Forelimb muscle (tissue), 1 donor: ENCODE measurements at places on chromosomes 1 and 21.

- DNase-seq = no peak
These were observed 200.9 kb downstream of the DISC1 start for GRCh38 chr1:231827337-231828105.

- DNase-seq = no peak
These were observed 57.1 kb downstream of the NMNAT2 start for GRCh38 chr1:183361081-183361480.

DNA sequence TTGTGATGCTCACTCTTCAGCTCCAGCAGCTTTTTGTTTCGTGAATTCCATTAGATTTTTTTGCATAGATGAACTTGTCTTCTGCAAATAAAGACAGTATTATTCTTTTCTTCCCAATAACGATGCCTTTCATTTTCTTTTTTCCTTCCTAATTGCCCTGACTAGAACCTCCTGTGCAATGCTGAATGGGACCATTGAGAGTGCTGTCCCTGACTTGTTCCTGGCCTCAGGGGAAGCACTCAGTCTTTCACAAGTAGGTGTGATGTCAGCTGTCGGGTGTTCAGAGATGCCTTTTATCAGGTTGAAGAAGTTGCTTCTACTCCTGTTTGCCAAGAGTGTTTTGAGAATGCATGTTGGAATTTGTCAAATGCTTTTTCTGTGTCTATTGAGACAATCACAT, 64.3 kb upstream of the ADARB1 start:
- DNase-seq = no peak

DNA sequence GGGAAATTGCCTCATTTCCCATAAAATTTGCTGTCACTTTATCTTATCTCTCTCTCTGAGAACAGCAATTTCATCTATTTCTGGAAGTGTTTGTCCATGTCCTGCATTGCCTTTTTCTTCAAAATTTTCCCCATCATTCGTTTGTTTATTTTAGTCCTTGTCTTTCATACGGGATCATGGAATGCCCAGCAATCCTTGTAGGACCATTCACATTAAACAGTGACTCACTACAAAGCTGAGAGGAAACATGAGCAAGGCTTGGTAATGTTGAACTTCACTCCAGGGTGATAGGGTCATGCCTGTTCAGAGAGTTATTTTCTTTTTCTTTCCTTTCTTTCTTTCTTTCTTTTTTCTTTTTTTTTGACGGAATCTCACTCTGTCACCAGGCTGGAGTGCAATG, 32.2 kb upstream of the HNRNPU start:
- DNase-seq = no peak

- no peak for DNase-seq
These were observed 1.2 kb downstream of the LURAP1 start for GRCh38 chr1:46204406-46204742.

GRCh38 chr1:169271098-169271497, 96.5 kb downstream of the NME7 start:
- DNase-seq = peak; percentile 14

- no peak for DNase-seq
These were observed 71.7 kb upstream of the SIM2 start for GRCh38 chr21:36627242-36627641.

- no peak for DNase-seq
These were observed 147.7 kb downstream of the RERE start for GRCh38 chr1:8669606-8670335.

- DNase-seq = no peak
These were observed 586.1 kb upstream of the ZP4 start for GRCh38 chr1:238476841-238477240.

- DNase-seq = no peak
These were observed 9.4 kb downstream of the C1orf174 start for GRCh38 chr1:3890389-3891328.

DNA sequence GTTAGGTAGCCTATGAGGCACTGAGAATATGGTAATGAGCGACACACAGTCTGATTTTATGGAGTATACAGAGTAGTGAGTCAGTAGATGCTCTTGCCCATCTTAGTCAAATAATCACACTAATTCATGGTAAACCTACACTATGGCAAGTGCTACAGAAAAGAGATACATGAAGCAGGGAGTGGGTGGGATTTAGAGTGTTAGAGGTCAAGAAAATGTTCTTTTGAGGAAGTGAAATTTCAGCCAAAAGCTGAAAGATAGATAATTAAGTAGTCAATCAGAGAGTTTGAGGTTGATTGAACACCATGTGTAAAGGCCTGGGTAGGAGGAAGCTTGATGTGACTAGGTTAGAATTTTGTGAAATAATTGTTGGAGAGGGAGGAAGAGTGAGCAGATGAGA, 14.7 kb downstream of the MDM4 start:
- DNase-seq = no peak

GRCh38 chr1:100445565-100445964, 92.4 kb upstream of the GPR88 start:
- no peak for DNase-seq

DNA sequence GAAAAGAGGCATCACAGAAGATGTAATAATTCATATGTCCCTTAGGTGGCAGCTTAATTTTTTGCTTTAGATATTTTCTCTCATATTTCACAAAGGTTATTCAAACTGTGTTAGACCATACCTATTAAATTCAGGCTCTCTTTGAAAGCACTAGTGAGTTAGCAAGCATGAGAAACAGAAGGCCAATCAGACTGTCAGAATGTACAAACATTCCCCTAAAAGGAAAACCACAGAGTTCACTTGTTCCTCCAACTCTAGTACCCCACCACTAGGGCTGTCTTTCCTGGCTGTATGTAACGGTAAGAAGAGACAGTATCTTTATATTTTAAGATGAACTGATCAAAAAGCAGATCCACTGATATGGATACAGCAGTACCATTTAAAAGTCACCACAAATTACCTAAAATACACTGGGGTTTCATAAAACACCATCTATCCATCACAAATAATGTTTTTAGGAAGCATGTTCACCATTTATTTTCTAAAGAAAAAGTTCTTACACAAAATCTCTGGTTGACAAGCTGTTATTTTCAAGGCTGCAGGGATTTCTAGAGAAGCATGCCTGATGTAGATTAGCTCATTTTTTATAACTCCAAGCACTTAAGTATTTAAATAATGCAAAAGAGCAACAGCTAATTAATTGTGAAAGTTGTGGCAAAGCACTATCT, 1.8 kb downstream of the ARPC5 start:
- DNase-seq = no peak

DNA sequence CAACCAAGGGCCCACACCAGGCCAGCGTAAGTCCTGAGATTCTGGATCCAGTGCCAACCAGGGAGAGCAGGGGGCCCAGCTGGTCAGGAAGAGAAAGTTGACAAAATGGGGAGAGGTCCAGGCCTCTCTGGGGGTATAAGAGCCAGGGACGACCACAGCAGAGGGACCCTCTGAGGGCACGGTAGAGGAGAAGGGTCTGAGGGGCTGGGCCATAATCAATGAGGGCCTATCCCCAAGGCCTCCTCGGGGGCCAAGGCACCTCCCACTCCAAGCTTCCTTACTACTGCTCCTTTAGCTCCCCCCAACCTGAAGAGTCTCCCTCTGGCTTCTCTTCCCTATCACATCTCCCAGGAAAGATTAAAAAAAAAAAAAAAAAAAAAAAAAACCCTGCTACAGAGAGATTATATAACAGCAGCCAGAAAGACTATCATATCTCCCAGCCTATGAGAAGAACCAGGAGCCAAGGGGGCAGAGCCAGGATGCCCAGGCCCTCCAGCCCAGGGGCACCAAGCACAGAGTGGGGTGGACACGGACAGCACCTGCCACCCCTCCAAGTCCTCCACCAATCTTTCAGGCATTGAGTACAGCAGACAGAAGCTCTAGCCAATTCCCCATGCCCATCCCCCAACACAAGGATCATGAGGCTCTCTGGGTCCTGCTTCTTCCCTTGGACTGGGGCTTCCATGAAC, 2.7 kb downstream of the MEF2D start:
- DNase-seq = no peak

DNA sequence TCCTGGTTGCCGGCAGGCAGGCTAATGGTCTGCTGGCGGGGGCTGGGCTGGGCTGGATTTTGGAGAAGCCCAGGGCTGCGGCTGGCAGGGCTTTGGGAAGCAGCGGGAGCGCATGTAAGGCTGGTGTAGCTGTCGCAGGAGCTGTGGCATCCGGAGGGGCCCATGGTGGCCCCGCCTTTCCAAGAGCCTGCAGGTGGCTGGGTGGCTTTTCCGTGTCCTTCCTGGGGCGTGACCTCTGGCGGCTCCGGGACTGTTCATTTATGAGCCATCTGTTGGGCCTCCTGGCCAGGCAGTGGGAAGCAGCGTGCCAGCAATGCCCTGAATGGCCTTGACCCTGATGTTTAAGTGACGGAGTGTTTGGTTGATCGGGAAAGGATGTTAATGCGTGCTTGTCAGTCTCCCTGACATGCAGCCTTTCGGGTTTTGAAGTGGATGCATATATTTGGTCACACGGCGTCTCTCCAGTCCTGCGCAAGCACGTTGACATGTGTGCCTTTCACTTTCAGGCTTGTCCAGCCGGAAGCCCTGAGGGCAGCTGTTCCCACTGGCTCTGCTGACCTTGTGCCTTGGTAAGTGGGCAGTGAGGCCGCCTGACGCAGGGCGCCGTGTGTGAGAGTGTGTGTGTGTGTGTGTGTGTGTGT, 38.5 kb downstream of the AGPAT3 start:
- DNase-seq = no peak

DNA sequence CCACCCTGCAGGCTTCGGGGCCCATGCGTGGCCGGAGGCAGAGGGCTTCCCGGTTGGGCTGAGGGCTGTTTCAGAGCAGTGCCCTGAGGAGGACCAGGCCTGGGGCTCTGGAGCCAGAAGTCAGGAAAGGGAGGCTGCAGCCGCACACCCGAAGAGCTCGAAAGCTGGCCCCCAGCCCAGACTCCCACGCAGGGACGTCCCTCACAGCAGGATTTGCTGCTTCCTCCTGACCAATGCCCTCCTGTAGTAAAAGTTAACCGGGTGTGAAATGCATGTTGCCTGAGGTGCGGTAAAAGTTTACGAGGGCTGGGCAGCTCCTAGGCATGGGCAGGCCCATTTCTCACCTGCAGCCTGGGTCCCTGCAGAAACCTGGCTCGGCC, 101.5 kb upstream of the ARHGEF16 start:
- DNase-seq = no peak

GRCh38 chr1:23563003-23563402, 3.7 kb upstream of the ID3 start:
- DNase-seq = no peak

DNA sequence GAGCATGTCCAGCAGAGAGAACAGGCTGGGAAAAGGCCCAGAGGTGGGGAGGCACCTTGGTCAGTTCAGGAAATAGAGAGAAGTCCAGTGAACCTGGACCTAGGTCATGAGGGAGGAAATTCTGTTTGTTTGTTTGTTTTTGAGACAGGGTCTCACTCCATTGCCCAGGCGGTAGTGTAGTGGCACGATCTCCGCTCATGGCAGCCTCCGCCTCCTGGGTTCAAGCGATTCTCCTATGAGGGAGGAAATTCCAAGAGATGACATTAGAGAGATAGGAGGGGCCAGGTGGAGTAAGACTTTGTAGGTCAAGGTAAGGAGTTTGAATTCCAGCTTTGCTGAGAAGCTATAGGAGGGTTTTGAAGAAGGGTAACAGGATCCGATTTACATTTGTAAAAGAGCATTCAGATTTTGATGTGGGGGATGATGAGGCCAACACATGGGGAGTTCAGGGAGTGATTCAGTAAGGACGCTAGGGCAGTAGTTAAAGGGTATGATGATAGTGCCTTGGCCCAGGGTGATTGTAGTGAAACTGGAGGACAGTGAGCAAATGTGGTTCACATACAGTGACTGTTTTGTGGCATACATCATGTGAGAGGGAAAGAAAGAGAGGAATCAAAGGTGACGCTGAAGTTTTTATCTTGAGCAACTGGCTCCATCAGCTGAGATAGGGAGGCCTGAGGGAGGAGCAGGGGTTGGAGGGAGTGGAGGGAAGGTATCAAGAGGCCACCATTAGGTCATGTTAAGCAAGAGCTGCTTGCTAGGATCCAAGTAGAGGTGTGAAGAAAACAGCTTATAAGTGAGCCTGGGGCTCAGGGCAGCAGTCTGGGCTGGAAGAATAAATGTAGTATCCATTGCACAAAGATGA, 8.3 kb upstream of the TRABD2B start:
- no peak for DNase-seq

GRCh38 chr1:77687519-77687906, 5.1 kb upstream of the ZZZ3 start:
- DNase-seq = no peak

DNA sequence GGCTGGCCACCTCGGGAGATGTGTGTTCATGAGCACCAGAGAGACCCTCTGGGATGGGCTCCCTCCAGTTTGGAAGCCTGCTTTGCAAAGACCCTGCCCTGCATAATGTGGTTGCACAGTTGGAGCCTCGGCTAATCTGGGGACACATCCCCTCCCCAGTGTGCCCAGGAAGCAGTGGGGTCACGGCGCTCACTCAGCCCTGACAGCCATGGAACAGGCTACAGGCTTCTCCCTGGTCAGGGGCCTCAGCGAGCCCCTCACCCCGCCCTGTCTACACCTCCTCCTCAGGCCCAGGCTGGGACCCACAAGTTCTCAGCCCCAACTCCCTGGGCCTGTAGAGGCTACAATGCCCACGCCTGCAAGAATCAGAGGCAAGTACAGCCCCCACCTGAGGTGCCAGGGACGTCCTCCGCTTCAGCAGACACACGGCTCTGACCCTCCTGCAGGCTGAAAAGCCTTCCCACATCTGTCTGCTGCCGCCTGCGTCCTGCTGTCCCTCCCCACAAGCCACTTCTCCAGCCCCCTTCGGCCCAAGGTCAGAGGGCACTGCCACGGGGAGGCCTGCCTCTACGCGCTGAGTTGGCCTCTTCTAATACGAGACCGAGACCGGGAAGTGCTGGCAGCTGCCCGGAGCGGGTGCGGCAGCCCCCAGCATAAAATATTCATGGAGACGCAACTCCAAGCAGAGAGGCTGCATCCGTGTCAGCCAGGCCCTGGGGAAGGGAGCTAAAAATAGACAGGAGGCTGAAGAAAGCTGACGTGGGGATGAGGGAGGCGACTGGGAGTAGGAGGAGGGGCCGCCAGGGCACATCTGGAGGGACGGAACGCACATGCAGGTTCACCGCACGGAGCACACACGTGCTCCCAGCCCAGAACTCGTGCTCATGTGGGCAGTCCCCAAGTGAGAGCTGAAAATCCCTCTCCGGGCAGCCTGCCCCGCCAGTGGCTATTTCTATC, 15.2 kb upstream of the GPR153 start:
- DNase-seq = peak; percentile 80

- no peak for DNase-seq
These were observed 90.7 kb upstream of the ETS2 start for GRCh38 chr21:38714999-38715398.

- no peak for DNase-seq
These were observed 91.8 kb downstream of the ADCY10 start for GRCh38 chr1:167821969-167822685.

GRCh38 chr1:210669951-210670350, 341.2 kb downstream of the HHAT start:
- DNase-seq = no peak

DNA sequence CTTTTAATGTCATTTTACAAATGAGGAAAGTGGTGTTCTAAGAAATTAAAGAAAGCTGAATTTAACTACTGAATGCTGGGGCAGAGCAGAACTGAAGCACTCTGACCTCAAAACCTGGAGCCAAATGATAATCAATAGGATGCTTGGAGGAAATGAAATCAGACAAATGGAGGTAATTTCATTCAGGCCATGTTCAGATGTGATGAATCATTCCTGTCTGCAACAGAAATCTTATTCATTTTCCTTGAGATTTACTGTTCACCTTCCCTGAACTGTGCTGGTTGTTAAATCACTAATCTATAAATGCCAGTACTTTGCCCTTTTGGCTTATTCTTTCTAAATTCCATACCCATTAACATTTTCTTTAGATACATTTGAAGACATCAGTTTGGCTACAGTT, 85.6 kb upstream of the SNX7 start:
- no peak for DNase-seq

- no peak for DNase-seq
These were observed 189.5 kb downstream of the SIPA1L2 start for GRCh38 chr1:232440325-232441035.
